ENCODE measurements at places on chromosomes 7 and 10.
A peak's percentile ranks its signal among the peaks of the same experiment; 100 is the strongest.

- DNase-seq, result peak; percentile 72
These were observed at the start of gene ARPC1B for GRCh38 chr7:99374111-99375064. ARPC1B (plus strand) TSS chr7:99374730; CDS start chr7:99385715, 10,985 bp downstream.

DNA sequence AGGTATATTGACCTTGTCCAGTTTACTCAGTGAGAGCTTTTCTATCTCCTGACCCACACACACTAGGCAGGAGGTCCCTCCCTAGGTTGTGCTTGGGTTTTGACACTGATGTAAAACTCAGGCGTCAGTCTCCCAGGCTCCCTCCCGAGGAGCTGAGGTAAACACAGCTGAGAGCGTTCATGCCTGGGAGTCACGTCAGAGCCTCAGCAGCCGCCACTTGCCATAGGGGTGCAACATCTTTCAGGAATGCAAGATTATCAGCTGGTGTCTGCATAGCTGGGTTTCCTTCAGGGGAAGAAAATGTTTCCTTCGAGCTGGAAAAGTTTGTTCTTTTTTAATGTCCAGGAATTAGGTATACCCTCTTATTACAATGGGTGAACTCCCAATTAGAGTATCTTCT, 70.6 kb downstream of the FGFR2 start:
- DNase-seq, result no peak

DNA sequence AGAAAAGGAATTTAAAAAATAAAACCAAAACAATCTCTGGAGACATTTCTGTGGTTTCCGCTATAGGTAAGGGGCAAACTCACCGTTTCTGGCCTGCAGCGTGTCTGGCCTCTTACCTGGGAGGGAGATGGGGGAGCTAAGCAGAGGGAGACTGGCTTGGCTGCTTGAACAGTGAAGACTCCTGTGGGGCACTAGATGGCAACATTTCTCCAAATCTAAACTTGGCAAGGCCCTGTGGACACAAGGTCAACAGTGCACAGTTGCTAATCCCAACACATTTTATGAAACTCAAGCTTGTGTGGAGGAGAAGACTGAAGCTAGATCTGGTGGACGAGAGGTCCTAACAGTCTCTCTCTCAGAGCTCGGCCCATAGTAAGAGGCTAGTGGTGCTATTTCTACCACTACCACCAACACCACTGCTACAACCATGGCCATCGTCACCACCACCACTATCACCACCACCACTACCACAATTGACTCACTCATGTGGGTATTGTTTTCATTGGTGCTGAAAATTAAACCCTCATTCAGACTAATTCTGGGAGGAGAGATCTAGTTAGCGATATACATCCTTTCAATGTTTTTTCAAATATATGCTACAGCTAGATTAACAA, 28.4 kb upstream of the CDHR3 start:
- peak; percentile 30 for DNase-seq

DNA sequence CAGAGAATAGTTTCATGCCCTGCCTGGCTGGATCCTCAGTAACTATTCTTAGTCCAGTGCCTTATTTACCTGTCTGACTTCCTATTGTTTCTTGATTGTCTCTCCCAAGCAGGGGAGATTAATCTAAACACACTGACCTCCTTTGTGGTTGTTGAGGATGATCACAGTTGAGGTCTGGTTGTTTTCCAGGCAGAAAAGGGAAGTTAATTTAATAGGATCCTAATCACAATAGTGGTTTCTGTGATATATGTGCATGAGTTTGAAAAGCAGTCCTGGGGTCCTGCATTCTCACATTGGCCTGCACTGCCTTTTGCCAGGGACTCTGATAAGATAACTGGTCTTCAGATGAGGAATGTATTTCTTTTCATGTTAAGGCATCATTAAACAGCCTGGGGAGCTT, 130.1 kb downstream of the SND1 start:
- no peak for DNase-seq

DNA sequence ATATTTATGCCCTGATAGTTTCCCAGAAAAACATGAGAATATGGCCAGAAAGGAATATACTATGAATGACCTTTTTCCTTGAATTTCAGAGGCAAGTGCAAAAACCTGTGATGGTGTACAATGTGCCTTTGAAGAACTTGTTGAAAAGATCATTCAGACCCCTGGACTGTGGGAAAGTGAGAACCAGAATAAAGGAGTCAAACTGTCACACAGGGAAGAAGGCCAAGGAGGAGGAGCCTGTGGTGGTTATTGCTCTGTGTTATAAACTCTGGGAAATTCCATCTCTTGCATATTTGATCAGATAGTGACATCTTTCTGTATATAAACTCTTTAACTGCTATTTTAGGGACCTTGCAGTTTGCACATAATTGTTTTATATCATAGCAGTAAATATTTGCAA, 33.7 kb downstream of the RAB18 start:
- DNase-seq, result no peak

DNA sequence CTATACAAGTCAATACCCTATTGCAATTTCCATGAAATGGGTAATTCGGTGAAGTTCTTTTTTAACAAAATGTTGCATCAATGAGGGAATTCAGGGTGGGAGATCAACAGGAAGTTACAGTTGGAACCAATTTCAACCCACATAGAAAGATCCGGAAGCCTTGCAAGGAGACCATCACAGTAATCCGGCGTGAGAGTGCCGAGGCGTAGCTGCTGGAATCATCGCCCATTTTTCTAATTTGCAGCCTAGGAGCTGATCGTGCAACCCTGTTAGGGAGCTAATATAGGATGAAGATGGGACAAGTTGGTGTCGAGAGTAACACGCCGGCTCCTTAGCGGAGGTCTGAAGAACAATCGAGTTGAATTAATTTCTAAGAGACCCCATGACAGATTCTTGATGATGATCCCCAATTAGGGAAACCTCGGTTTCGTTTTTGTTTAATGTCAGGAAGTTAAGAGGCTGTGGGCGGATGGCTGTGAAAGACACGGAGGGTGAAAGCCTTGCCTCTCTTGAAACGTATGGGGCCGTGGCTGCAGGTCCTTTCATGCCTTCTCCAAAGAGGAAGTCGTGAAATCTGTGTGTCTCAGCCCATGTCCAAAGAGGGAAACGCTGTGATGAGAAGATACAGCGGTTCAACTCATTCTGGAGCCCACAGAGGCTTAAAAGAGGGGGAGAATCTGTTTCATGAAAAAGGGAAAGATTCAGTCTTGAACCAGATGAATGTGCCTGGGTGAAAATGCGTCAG, 51.2 kb upstream of the CARD11 start:
- no peak for DNase-seq

- DNase-seq, result no peak
These were observed 148.3 kb upstream of the BMPER start for GRCh38 chr7:33757050-33757449.

Data from HTR-8/SVneo (cell line).